ENCODE measurements at places on chromosomes 12 and 14.

DNA sequence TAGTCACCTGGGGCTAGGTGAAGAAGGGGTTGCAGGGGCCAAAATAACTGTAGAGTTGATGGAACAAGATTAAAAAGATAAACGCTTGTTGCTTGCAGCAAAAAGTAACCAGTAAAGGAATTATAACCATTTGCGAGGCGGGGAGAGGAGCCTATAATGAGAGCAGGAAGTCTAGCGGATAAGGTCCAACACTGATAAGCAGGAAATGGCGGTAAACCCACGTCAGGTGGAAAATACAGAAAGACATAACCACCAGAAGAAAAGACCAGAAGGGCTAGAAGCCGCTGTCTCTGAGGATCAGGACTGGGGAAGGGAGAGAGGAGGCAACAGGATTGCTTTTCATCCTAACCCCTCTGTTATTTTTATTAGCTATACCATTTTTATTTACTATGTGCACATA is 303.3 kb downstream of the DPF3 start:
- DNase-seq = no peak

DNA sequence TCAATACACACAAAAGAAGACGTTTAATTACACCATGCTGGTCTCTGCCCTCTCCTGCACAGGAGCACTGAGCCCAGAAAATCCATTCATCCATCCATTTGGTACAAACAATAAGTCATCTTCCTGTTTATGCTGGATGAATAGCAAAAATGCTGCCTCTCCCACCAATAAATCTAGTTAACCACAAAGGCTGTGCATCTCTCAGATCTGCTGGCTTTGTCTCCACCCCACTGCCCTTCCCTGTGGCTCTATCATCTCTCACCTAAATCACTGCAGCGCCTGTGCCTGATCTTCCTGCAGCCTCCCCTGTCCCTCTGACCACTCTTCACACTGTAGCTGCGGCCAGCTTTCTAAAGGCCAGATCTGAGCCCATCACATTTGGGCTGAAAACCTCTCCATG is 72.9 kb upstream of the DDX11 start:
- DNase-seq = no peak

DNA sequence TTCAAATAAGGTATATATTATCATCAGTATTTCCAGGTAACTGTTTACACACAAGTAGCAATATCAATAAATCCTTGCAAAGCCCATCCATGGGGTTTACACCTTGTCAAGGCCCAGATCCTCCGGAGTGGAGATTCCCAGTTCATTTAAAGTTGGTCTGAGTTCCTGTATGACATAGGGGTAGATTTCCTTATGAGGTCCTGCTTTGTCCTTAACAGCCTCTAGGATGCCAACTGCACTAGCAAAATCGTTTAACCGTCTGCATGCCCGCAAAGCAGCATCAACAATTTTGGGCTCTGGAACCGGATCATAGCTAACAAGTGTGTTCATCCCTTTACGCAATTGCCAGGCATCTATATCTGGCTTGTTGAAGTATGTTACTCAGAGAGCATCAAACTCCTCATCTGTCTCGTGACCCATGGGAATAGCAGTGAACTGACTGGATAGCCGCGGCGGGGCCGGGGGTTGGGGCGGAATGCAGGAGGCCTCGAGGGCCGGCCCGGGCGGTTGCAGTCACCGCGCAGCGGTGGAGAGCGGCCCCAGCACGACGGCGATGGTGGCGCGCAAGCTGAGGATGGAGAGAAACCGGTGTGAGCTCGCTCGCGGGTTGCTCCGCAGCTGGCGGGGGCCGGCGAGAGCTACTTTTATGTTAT is 30.6 kb upstream of the FBXO34 start:
- no peak for DNase-seq

GRCh38 chr12:62520361-62520760 is 53.7 kb downstream of the MON2 start:
- no peak for DNase-seq

DNA sequence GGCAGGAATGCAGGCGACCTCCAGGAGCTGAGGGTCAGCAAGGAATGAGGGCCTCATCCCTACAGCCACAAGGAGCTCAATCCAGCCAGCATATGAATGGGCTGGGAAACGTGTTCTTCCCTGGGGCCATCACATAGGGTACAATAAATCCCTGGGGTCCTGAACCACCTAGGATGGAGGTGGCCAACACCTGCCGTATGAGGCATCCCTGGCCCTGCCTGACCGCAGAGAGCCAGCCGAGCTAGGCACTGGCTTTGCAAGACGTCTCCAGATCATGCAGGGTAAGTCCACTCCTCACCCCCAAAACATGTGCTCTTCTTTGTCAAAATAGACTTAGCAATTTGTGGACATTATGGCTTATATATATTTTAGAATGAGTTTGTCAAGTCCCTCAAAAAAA is 303.7 kb upstream of the DIO3 start:
- DNase-seq = no peak

- no peak for DNase-seq
These were observed 471.2 kb upstream of the PRICKLE1 start for GRCh38 chr12:43060742-43061141.

DNA sequence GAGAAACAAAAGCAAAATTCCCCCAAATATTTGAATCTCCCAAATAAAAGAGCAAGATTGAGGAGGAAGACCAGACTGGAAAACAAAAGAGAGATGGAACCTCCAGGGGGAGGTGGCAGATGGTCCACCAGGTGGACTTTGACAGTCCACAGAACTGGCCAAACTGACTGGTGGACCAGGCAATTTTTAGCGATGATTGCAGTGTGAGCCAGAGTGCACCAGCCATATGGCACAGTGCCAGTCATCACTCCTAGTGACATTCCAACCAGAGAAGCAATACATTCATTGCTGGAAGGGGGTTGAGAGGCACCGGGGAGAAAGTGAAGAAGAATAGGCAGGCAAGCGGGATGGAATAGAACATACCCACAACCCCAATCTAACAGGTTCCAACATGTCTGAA is 182.9 kb downstream of the EXOC5 start:
- DNase-seq = no peak

GRCh38 chr14:55588259-55588699 is 8.3 kb downstream of the KTN1 start:
- no peak for DNase-seq

DNA sequence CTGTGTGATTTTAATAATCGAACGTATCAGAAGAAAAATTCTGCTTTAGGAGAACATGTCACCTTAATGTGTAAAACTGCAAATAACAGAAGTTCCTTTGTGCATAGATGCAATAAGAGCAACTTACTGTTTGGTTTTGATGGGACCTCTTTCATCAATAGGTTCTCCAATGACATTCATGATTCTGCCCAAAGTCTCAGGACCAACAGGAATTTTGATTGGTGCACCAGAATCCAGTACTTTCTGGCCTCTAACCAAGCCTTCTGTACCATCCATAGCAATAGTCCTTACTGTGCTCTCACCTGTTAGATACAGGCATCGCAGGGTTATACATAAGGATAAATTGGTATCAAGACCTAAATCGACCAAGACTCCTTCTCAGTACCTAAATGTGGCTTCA is 1.1 kb downstream of the ATP5F1B start:
- DNase-seq = no peak

GRCh38 chr12:13581031-13581430 is 384.5 kb downstream of the EMP1 start:
- no peak for DNase-seq

GRCh38 chr12:125287155-125287847 is 222.1 kb downstream of the AACS start:
- no peak for DNase-seq

GRCh38 chr12:6540181-6540877 is 6.0 kb downstream of the GAPDH start:
- DNase-seq = no peak

DNA sequence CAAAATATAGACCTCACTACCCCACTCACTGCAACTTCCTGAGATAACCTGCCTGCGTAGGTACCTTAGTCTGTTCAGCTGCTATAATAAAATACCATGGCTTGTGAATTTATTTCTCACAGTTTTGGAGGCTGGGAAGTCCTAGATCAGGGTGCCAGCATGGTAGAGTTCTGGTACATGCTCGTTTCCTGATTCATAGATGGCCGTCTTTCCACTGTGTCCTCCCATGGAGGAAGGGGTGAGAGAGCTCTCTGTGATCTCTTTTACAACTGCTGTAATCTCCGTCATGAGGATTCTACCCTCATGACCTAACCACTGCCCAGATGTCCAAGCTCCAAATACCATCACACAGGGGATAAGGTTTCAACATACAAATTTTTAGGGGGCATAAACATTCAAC is 49.7 kb downstream of the KCNA1 start:
- DNase-seq = no peak

GRCh38 chr14:47585447-47585846 is 90.0 kb downstream of the MDGA2 start:
- DNase-seq = no peak

DNA sequence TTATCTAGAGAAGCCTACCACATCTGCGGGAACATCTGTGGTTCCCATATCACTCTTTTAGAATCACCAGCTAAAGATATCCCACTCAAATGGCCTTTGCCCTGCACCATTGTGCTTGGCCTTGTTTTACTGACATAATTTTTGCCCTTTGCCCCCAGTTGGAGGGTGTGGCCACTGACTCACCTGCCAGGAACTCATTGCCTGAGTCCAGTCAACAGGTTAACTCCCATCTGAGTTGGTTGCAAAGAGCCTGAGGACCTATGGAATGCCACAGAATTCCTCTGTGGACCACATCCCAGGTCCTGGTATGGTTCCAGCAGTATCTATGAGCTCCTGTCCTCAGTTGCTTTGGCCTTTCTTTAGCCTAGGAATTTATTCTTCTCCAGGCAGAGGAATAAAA is 55.7 kb upstream of the PTGR2 start:
- DNase-seq = no peak

GRCh38 chr14:52266782-52267181 is 716 bp upstream of the PTGDR start:
- DNase-seq = no peak

- DNase-seq = no peak
These were observed 65.3 kb downstream of the IQSEC3 start for GRCh38 chr12:131732-132495.

DNA sequence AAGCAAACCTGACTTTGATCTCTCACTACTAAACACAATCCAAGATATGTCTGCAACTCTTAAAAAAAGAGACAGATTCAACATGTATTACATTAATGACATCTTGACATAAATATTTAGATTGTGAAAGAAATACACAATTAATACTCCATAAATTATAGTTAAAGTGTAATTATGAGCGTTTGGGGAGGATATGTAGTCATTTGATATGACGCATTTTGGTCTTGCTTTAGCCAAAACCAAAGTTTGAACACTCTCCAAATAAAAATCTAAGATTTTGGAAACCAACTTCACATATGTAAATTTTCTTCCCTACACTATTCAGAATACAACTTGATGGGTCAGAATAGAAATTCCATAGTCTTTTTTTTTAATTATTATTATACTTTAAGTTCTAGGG is 1257.6 kb downstream of the SLC16A7 start:
- DNase-seq = no peak

DNA sequence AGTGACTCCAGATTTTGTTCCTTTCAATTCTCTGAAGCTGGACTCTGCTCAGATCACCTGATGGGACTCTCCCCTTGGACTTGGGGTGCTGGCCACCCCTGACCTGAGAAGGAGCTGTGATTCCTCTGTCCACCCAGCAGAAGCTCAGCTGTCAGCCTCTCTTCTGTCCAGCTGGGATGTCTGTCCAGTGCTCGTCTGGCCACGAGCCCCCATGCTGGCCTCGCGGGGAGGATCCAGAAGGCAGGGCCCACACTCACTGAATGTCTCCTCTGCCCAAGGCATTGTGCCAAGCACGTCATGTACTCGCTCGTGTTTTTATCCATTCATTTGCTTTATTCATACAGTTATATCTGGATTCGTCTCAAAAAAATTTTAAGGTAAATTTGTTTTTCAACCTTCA is 14.2 kb upstream of the SLC24A4 start:
- no peak for DNase-seq

- no peak for DNase-seq
These were observed 26.2 kb upstream of the TCL1B start for GRCh38 chr14:95659990-95660385.

All from stimulated activated CD8-positive, alpha-beta memory T cell treated with anti-CD3 and anti-CD28 coated beads, Interleukin-4, amount 100 ng/mL, for 4 hours (primary cell).